ENCODE measurements at places on chromosomes 1 and 21.

GRCh38 chr1:238052496-238053266 lies 162.0 kb upstream of the ZP4 start:
- peak; percentile 18 for DNase-seq

DNA sequence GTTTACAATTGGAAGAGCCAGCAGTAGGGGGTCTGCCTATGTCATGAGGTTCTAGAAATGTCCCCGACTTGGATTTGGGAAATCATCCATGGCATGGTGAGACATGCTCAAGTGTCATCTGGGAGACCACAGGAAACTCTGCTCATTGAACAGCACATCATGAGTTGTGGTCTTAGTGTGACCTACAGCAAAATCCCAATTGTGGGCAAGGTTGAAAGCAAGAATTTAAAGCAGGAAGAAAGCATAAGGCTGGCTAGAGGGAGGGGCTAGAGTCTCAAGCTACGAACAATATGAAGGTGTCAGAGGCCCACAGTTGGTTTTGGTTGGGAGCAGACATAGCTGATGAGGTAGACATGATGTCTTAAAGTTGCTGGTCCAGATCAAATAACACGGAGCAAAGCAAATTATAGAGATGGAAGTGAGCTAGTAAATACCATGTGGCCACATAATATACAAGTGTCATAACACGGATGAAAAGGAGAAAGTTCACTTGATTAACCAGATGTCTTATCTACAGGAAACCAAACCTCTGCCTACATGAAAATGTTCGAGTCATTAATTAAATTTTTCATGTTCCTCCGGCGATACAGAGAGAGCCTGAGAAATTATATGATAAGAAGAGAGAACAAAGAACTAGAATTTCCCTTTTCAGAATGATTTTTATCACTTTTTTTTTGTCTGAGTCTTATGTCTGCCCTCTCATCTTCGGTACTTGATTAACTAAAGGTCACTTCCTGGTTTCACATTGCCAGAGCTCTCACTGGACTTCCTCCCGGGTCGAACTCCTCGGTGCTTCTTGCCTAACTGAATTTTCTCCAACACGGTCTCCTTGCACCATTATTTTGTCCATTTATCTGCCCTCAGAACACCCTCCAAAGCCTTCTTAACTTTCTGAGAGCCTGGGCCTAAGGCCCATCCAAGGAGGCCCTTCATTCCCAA lies 67.5 kb upstream of the DUSP10 start:
- peak; percentile 31 for DNase-seq

DNA sequence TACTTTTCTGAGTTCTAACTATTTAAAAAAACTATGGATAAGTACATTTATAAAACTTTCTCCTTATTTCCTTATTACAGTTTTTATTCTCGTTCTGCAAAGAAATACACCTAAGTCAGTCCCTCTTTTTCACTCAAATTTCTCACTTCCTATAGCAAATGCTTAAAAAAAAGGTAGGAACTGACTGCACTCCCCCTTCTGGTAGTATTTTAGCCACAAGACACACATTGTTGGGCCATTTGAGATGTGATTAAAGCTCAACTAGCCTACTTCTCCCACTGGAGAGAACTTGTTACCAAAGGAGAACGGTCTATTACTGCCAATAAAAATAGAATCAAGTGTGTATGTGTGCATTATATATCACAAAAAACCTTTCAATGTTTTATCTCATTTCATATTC lies 521.9 kb upstream of the PRMT6 start:
- no peak for DNase-seq

DNA sequence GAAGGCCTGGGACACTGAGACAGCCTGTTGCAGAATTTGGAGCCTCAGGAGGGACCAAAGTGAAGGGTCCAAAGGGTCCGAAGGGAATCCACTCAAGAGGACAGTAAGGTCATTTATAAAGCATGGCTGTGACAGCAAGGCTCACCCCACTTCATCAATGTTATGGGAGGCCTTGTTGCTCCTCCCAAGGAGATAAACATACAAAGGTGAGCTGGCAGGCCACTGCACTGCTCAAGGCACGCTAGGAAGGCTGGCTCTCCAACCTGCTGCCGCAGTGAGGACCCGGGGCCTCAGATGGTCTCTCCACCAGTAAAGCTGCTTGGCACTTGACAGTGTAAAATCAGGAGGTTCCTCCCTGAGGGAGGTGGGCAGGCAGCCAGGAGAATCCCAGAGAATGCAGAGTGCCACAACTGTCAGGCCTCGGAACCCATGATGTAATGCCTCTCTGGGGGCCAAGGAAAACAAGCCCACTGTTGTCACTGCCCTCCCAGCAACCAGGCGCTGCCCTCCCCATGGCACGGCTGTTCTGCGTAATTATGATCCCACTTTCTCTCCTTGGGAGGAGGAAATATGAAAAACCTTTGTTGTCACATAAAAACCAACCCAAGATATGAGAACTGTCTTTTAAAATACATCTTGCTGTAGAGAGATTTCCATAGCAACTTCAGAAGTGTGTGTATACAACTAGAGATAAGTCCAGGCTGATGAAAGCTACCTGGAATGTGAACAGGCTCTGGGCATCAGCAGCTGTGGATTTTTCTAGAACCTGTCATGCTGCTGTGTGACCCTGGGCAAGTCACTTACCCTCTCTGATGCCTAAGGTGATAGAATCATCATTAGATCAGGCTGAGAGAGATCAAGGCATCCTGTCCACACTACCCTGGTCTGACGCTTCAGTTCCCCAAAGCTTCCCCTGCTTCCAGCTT lies 102.5 kb downstream of the KCNN3 start:
- peak; percentile 47 for DNase-seq

DNA sequence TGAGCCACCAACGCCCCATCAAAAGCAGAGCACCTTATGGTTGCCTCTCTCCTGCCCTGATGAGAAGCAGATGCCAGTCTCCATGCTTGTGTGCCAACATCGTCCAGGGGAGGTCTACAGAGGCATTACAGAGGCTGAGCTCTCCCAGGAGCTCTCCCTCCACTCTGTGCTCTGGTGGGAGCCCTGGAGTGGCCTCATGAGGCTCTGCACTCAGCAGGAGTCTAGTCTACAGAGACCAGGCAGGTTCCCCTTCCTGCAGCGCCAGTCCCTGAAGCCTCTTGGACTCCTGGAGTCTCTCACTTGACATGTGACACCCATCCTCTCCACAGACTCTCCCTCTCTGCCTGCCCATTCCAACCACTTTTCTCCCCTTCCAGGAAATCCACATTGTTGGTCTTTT lies 3.4 kb downstream of the DCST1 start:
- no peak for DNase-seq

DNA sequence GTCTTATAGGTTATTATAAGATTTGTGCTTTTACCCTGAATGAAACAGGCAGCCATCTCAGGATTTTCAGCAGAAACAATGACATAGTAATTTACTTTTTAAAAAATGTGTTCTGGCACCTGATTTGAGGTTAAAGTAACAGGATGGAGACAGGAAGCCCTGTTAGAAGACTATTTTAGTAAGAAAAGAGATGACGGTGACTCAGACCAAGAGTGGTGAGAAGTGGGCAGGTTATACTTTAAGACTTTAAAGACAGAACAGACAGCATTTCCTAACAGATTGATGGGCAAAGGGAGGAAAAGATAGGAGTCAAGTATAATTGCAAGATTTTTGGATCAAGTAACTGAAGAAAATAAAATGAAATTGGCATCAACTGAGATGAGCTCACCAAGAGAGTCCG lies 436.8 kb upstream of the NR5A2 start:
- no peak for DNase-seq

GRCh38 chr1:208135354-208135753 lies 108.8 kb downstream of the PLXNA2 start:
- DNase-seq: peak; percentile 38

DNA sequence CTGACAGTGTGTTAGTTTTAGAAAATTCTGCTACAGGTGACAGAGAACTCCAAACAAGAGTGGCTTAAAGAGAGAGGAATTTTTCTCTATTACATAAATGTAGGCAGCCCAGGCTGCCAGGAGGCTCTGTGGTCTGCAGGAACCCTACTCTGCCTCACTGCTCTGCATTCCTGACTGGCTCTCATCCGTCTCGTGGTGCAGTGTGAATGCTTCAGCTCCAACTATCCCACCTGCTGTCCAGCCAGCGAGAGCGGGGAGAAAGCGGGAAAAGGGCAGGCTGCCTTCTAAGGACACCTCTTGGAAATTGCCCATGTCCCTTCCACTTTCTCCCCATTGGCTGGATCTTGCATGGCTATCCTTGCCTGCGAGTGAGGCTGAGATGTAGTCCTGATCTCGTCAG lies 131.3 kb downstream of the PEX14 start:
- peak; percentile 32 for DNase-seq

- DNase-seq: no peak
These were observed 527.3 kb downstream of the PLPP3 start for GRCh38 chr1:56052041-56052440.

DNA sequence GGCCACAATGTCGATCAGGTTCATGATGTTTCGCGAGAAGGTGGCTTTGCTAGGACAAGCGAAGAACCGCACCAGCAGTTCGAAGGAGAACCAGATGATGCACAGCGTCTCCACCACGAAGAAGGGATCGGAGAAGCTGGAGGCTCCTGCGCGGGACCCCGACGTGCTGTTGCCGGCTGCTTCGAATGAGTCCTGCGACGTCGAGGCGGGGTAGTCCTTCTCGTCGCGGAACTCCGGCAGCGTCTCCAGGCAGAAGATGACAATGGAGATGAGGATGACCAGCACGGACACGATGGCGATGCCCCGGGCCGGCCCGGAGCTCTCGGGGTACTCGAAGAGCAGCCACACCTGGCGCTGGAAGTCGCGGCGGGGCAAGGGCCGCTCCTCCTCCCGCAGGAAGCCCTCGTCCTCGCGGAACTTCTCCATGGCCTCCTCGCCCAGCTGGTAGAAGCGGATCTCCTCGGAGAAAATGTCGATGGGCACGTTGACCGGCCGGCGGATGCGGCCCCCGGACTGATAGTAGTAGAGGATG lies 869 bp downstream of the KCNA3 start:
- DNase-seq: no peak

DNA sequence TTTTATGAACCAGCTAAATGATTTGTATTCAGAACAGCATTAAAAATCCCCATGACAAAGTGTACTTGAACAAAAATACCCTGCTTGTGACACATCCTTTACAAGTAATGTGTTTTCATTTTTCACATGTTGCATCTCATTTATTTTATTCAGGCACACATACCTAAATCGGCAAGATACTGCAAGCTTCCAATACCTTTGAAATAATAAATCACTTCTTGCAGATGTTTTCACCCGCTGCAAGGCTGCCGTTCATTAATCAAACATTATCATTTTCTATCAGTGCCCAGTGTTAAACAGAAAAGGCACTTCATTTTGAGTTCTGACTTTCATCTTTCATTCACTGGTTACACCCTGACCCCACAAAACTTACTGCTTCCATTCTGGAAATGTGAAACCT lies 269.6 kb downstream of the DPYD start:
- no peak for DNase-seq

GRCh38 chr1:43621386-43621785 lies 28.6 kb upstream of the KDM4A start:
- DNase-seq: no peak

- no peak for DNase-seq
These were observed 4.9 kb upstream of the FBXO28 start for GRCh38 chr1:224108991-224109390.

- DNase-seq: no peak
These were observed 11.5 kb downstream of the IBA57 start for GRCh38 chr1:228177183-228177475.

GRCh38 chr1:44857446-44857845 lies 14.4 kb upstream of the PTCH2 start:
- no peak for DNase-seq

DNA sequence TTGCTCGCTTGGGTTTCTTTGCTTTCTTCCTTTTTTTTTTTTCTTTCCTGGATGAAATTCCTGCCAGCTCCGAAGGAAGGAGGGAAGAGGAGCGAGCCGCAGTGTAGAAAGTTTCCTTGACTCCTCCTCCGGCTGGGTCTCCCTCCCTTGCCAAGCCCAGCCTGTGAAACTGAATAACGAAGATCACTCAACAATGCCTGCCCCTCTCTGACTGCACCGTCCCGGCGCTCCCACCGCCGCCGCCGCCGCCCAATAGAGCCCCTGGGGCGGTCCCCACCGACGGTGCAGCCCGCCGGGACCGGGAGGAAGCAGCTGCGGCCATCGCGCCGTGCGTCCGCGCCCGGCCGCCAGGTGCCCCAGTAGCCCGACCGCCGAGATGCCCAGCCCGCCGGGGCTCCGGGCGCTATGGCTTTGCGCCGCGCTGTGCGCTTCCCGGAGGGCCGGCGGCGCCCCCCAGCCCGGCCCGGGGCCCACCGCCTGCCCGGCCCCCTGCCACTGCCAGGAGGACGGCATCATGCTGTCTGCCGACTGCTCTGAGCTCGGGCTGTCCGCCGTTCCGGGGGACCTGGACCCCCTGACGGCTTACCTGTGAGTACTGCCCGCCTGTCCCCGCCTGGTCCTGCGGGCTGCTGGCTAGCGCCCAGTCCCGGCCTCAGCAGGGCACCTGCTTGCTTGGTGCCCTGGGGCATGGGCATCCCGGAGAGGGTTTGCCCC lies at the start of gene LGR6:
LGR6 (plus strand) TSS at position 186 of the 714 bp plus-strand sequence; CDS start at position 377, 191 bp downstream.
- no peak for DNase-seq

- peak; percentile 23 for DNase-seq
These were observed 522 bp downstream of the TEX35 start for GRCh38 chr1:178513278-178513983.

- DNase-seq: peak; percentile 87
These were observed 343.0 kb downstream of the USP25 start for GRCh38 chr21:16072737-16073136.

GRCh38 chr21:44378646-44379514 lies 25.5 kb downstream of the TRPM2 start:
- no peak for DNase-seq

GRCh38 chr1:19844731-19845495 lies 29.8 kb upstream of the RNF186 start:
- peak; percentile 20 for DNase-seq

- no peak for DNase-seq
These were observed 16.6 kb upstream of the SLC2A5 start for GRCh38 chr1:9086045-9086444.

- DNase-seq: no peak
These were observed 360.8 kb upstream of the NEGR1 start for GRCh38 chr1:72643142-72643541.

- no peak for DNase-seq
These were observed 5.0 kb downstream of the TMEM125 start for GRCh38 chr1:43274804-43275180.

DNA sequence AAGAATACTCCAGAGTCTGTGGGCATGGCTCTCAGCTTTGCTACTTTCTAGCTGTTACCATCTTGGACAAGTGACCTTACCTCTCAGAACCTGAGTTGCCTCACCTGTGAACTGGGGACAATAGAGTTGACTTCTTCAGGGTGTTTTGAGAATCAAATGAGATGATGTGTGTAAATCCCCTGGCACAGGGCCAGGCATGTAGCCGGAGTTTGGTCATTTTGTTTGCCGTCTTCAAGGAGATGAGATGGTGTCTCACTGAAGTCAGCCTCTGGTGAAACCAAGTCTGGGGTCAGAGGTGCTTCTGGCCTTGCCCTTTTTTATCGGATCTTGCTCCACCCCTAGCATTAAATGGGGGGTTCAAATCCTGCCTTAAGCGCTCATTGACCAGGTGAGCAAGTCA lies 149.2 kb upstream of the TMEM51 start:
- DNase-seq: no peak

DNA sequence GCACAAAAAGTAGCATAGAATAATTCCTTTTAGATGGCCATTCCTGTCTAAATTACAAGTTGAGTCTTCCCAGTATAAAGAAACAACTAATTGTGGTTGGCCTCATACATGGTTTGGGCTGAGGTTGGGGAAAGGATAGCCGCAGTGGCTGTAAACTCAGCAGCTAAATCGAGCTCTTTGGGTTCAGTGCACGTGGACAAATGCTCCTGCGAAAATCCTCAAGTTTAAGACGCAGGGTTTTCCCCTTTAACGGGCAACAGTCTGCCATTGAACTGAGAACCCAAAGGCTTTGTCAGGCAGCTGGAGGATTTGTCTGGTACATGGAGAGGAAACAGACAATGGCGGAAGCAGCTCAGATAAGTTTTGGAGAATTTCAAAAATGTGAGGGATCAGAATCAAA lies 331.9 kb downstream of the TGFB2 start:
- DNase-seq: peak; percentile 50

Data from astrocyte of the spinal cord (primary cell).